CD4-positive, alpha-beta T cell treated with Interleukin-12 subunit alpha and Interleukin-12 subunit beta, for 1 hour (primary cell): ENCODE measurements at places on chromosomes 3 and 15.

GRCh38 chr3:134430174-134430573 lies 55.6 kb downstream of the ANAPC13 start:
- no peak for DNase-seq

DNA sequence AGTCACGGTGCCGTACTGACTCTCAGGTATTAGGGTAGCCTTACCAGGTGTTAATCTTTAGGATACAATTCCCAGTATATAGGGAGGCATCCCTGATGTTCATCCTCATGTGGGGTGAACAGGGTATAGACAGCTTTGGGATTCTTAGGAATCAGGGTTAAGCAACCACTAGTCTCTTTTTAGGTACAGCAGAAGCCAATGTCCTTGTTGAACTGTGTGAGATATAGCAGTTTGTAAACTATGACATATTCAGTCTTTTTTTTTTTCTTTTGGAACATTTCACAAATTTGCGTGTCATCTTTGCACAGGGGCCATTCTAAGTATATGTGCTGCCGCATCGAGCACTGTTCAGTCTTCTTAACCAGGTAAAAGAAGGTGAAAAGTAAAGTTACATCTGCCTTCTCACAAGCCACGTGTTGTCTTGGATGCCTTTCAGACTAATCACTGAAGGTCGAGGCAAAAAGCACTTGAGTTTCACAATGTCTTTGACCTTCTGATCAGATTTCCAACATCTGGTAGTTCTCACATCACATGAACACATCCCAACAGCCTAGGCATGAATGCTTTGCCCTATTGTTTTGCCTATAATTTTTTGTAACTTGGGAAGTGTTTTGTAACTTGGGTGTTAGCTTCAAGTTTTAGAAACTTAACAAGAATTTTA lies 17.2 kb downstream of the TSEN2 start:
- no peak for DNase-seq

DNA sequence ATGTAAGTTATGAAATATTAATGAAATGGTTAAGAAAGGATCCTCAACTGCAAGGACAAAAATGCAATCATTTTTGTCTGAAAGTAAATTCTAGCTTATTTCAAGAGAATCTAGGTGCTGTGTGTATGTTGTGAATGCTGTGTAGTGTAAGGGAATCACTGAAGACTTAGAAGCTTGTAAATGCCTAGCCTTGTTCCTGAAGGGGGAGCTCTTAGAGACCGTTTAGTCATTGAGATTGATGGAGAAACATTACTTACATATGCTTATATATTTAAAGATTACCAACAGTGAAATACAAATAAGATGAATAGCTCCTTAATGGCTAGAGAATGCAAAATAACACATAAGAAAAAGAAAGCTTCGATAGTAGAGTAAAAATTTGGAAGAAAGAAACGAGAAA lies 67.9 kb downstream of the CNTN4 start:
- no peak for DNase-seq

DNA sequence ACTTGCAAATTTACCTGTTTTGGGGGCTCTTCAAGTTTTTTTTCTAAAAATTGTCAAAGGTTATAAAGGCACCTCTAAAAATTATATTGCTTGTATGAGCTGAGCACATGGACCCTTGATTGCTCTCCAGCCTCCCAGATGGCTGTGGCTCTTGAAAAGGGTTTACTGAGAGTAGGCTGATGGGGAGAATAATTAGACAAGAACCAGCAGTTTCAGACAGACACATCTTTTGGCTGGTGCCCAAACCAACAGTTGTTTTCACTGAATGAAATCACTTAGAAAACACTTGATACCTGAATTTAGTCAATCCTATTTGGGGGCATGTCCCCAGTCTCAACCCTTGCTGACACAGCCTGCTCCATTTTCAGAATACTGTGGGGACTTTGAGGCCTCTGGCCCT lies 217.6 kb downstream of the KBTBD8 start:
- no peak for DNase-seq

DNA sequence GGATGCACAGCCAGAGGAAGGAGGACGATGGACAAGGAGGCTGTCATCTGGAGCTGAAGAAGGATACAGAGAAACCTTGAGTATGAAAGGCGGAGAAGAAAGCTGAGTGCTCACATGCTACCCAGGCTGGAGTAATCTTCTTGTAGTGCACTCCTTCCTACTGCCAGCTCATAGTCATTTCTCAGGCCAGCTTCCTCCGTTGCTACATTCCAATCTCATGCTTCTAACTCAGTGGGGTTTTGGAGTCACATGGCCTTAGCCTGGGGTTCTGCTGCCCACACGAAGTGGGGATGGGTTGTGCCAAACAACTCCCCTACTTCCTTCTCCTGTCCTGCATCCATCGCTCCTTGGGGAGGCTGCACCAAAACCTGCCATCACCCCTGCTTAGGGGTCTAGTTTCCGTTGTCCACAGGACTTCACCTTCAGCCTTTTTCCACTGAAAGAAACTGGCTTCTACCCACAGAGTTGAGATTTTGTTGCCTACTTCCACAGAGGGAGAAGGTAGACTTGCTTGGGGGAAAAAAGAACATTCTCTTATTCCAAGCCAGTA lies 239.9 kb downstream of the EPHB1 start:
- no peak for DNase-seq

- no peak for DNase-seq
Measured at GRCh38 chr15:93179700-93180102, 90.7 kb upstream of the RGMA start.

DNA sequence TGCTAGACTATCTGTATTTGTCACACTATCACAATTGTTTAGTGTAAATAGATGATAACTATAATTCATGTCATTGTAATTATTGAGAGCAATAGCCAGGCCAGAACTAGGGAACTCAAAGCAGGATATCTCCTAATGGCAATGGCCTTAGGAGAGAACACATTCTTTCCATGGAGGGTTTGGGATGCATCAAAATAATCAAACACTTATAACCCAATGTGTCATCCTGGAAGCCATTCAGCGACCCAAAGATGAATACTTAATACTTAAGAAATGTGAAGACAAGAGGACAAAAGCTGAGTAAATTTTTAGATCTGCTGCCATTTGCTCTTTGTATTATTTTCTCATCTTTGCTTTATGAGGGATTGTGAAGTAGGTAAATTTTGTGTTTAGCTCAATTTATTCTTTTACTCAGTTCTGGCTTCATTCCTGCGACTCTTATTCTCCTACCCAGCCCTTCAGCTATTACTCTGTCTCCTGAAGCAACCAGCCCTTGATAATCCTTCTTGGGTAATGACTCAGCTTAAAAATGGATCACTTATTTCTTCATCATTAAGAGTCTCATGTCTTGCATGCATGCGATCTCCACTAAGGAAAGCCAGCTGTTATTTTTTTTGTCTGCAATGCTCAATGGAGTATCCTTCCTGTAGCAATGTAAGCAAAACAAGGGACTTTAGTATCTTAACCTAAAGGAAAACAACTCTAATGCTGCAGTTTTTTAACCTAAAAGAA lies 2.0 kb downstream of the OR4F15 start:
- no peak for DNase-seq

GRCh38 chr3:23612296-23612891 lies 193.4 kb upstream of the UBE2E1 start:
- DNase-seq = no peak

DNA sequence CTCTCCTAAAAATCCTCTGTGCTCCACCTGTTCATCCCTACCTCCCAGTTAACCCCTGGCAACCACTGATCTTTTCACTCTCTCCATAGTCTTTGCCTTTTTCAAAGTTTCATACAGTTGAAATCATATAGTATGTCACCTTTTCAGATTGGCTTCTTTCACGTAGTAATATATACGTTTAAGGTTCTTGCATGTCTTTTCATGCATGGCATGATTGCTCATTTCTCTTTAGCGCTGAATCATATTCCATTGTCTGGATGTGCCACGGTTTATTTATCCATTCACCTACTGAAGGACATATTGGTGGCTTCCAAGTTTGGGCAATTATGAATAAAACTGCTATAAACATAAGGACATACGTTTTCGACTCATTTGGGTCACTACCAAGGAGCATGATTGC lies 28.7 kb downstream of the GLCE start:
- DNase-seq = no peak

- peak; percentile 19 for DNase-seq
Measured at GRCh38 chr3:197706658-197707057, 30.0 kb downstream of the RUBCN start.

- no peak for DNase-seq
Measured at GRCh38 chr3:79257791-79258190, 510.0 kb downstream of the ROBO1 start.

DNA sequence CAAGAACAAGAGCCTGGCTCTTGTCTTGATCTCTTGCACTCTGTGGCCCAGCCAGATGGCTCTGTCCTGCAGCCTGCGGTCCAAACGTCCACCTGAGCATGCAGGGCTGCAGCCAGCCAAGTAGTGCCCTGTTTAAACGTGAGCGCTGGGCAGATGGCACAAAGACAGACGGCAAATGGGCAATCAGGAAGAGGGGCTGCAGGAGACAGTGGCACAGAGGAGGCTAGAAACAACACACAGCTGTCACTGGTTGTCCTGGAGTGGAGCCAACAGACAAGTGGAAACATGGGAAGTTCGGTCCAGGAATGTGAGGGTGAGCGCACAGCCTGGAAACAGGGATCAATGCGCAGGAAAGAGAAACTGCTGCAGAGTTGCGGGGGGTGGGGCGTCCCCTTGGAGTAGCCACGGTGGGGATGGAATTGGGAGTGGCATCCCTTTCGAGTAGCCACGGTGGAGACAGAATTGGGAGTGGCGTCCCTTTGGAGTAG lies 10.7 kb upstream of the ZXDC start:
- DNase-seq = no peak

- DNase-seq = no peak
Measured at GRCh38 chr3:73405853-73406252, 218.9 kb downstream of the PDZRN3 start.

DNA sequence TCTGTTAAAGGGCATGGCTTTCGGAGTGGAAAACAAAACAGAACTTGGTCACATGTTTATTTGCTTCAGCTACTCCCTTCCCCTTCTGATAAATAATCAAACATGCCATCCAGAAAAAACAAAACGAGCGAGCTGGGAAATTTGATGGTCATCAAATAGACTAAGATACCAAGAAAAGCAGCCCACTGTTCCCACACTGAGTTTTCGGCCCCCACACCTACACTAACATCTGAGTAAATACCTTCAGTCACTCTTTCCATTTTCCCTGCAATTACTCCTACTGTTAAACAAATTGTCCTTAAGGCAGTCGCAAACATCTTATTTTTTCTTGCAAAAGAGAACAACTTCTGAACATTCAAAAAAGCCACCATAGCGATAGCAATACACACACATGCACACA lies 454.6 kb downstream of the FOXP1 start:
- DNase-seq = peak; percentile 18

GRCh38 chr3:29772436-29772835 lies 491.6 kb downstream of the RBMS3 start:
- DNase-seq = no peak

GRCh38 chr15:67138891-67139855 lies 73.8 kb downstream of the SMAD3 start:
- DNase-seq = no peak

DNA sequence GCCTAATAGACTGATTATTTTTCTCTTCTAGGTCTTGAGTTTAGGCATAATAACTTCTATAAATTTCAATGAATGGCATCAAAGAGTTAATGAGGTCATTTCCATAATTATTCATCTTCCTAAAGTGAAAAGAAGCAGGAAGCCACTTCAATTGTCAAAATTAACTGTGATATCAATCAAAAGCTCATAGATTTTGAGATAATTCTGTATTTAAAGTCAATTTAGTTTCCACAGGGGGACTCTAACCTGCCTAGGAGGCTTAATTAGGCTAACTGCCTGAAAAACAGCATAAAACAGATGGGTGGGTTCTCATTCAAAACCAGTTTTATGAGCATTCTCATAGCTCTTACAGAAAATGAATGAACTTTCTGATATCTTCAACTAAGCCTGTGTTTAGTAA lies 177.8 kb downstream of the OTOL1 start:
- DNase-seq = no peak

DNA sequence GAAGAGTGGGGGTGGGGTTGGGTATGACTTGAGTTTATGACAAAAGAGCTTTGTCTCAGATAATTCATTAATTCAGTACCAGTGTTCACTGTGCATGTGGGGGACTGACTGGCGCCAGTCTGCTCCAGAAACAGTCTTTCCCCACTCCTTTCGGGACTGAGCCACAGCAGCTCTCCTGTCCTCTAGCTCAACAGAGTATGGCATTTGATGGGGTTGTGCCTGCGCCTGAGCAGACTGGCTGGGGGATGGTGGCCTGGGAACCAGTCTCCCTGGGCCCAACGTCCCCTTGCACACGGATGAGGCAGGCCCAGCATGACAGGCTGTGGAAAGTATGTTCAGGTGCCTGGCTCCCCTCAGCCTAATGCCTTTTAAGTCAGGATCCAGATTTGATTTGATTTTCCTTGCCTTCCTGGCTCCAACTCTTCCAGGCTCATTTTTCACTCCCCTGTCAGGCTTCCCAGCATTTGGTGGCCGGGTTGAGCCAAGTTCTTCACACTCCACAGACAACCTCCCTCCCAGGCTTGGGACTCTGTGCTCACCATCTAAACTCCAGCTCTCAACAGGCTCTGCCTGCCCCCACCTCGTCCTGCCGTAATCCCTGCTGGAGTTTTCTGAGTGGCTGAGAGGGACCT lies 105.0 kb downstream of the MYLK start:
- DNase-seq = no peak

GRCh38 chr3:124078953-124079911 lies 87.3 kb upstream of the ROPN1 start:
- DNase-seq = peak; percentile 27

GRCh38 chr3:48739955-48740823 lies 23.2 kb upstream of the IP6K2 start:
- DNase-seq = peak; percentile 46

GRCh38 chr3:121752261-121752660 lies 2.7 kb upstream of the GOLGB1 start:
- no peak for DNase-seq

DNA sequence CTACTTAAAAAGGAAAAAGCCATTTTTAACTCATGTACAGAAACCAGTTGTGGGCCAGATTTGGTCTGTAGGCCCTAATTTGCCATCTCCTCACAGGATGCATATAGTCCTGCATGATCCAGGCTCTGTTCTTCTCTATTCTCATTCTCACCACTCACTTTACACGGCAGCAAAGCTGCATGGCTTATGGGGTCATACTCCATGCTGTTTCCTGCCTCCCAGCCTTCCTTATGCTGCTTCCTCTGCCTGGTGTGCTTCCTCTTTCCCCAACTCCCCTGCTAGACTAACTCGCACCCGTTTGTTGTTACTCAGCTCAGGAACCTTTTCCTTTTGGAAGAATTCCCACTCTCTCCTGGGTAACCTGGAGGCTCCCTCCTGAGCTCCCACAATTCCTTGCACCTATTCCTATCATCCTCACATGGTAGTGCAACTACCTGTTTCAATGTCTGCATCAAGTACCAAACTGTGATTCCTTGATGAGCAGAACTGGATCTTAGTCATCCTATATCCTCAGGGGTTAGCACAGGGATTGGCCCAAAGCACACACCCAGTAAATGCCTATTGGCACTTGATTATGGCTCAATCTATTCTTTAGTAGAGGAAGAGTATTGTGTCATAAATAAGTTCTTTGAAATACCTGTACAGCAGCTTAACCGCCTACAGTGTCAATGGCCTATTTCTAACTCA lies 172.1 kb upstream of the MITF start:
- DNase-seq = no peak
